Mesendoderm (in vitro differentiated cells): ENCODE measurements at places on chromosomes 3 and 15.
A peak's percentile ranks its signal among the peaks of the same experiment; 100 is the strongest.

GRCh38 chr3:67558426-67558825 lies 96.0 kb downstream of the SUCLG2 start:
- H3K27ac ChIP-seq, result no peak overlapping the region
- H3K4me1 ChIP-seq, result no peaks in the 10 kb centered on the region
- H3K4me3 ChIP-seq, result no peak overlapping the region
- DNase-seq, result no peak

GRCh38 chr3:30241721-30242120 lies 364.7 kb upstream of the TGFBR2 start:
- no peak for DNase-seq
- H3K27ac ChIP-seq, result no peak overlapping the region

GRCh38 chr15:101286471-101287114 lies 8.5 kb downstream of the SNRPA1 start:
- no peak for DNase-seq
- no peak overlapping the region for H3K4me3 ChIP-seq
- H3K27ac ChIP-seq, result no peak overlapping the region
- H3K36me3 ChIP-seq, result peaks cover 5% of the 10 kb centered on the region
- no peaks in the 10 kb centered on the region for H3K4me1 ChIP-seq
- no peaks in the 10 kb centered on the region for H3K27me3 ChIP-seq

GRCh38 chr3:58251631-58252035 lies 14.0 kb downstream of the ABHD6 start:
- H3K27ac ChIP-seq, result no peak overlapping the region
- no peak overlapping the region for H3K4me3 ChIP-seq
- no peaks in the 10 kb centered on the region for H3K27me3 ChIP-seq
- peaks cover 1% of the 10 kb centered on the region for H3K4me1 ChIP-seq

DNA sequence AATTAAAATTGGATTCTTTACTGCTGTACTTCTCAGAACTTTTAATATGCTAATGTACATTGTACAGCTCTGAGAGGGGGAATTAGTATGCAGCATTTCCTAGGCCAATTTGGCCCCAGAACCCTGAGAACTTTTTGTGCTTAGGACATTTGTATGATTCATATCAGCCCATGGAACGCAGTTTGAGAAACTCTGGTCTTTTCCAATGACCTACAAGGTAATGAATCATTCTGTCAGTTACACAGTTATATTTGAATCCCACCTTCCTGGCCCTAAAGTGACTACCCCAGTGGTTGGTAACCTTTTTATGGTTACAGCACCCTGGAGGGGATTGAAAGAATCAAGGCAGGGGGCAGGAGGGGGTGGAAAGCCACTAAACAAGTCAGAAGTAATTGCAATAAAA lies 25.6 kb upstream of the KBTBD12 start:
- H3K4me1 ChIP-seq, result no peaks in the 10 kb centered on the region
- no peak overlapping the region for H3K4me3 ChIP-seq
- no peak for DNase-seq
- no peaks in the 10 kb centered on the region for H3K27me3 ChIP-seq
- no peaks in the 10 kb centered on the region for H3K36me3 ChIP-seq
- H3K27ac ChIP-seq, result no peak overlapping the region

DNA sequence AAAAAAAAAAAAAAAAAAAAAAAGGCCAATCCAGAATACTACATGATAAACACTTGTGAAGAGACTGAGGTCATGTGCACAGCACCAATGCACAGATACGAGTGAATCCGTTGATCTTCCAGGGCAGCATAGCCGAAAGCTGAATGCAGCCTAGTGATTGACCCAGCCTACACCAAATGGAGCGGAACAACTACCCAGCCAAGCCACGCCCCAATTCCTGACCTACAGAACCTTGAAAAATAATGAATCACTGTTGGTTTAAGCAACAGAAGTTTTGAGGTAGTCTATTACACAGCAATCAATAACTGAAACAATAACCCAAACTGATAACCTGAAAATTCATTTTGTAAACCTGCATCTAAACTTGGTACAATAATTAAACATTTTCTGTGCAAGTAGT lies 361.0 kb downstream of the FHIT start:
- no peak overlapping the region for H3K27ac ChIP-seq
- H3K4me3 ChIP-seq, result no peak overlapping the region
- DNase-seq, result no peak
- H3K4me1 ChIP-seq, result no peaks in the 10 kb centered on the region
- H3K27me3 ChIP-seq, result no peaks in the 10 kb centered on the region
- H3K36me3 ChIP-seq, result no peaks in the 10 kb centered on the region

DNA sequence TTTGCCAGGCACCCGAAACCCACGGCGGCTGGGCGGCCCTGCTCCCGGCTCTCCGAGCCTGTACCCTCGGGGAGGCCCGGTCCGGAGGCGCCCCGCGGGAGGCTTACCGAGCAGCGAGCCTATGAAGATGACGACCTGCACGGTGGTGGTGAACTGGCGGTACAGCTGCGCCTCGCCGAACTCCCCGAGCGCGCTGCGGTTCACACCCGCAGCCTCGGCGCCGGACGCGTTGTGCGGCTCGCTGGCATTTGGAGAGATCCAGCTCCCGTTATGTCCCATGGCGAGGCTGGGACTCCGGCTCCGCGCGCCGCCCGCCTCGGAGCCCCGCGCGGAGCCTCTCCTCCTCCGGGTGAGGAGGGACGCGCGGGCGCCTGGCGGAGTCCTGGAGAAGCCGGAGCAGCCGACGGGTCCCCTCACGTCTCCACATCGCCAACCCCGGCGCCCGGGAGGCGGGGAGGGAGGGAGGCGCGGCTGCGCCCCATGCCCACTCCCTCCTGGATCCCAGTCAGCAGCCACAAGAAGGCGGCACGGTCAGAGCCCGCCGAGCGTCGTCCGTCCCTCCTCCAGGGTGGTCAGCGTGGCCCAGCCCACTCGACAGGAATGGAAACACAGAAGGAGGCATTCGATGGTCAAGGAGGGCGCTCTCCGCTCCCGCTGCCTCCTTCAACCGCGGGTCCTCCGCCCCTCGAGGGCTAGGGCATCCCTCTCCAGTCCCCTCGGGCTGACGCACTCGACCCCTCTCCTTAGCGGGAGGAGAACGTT lies at the start of gene GPR176:
Gene GPR176, minus strand, starts transcription at position 519 of the 762 bp plus-strand sequence. Its CDS starts 240 bp downstream, at position 279.
- no peak within 1 kb of the TSS for H3K27ac ChIP-seq
- peak within 1 kb of the TSS; percentile 74 for H3K4me3 ChIP-seq
- no peaks in the 10 kb centered on the region for H3K36me3 ChIP-seq
- no peaks in the 10 kb centered on the region for H3K27me3 ChIP-seq

DNA sequence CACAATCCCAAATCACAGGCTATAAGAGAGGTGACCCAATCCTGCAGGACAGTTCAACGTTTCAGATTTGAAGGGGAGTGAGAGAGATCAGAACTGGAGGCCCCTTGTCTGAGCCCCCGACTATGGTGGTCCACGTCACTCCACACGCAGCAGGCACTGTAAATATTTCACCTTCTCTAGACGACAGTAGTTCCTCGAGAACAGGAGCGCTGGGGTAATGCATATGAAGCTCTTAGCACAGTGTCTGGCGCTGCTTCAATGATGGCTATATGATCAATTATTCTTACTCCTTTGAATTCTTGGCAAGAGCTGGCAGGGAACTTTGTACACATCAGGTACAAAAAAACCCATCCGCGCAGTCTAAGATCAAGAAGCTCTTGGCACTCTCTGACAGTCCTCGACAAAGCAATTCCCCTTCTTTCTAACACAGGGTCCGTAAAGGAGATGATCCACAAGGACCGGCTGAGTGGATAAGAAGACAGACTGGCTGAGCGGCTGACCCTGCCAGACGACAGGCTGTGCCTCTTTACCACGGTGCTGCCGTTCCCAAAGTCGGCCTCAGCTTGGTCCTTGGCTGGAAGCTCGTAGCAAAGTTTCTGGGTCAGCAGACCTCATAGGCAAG lies 522 bp upstream of the NRROS start:
- no peak overlapping the region for H3K27ac ChIP-seq
- DNase-seq, result no peak
- no peaks in the 10 kb centered on the region for H3K36me3 ChIP-seq
- no peak overlapping the region for H3K4me3 ChIP-seq
- H3K27me3 ChIP-seq, result no peaks in the 10 kb centered on the region

GRCh38 chr3:108125550-108126071 lies 34.8 kb upstream of the CD47 start:
- H3K36me3 ChIP-seq, result no peaks in the 10 kb centered on the region
- no peaks in the 10 kb centered on the region for H3K27me3 ChIP-seq
- H3K4me3 ChIP-seq, result no peak overlapping the region

DNA sequence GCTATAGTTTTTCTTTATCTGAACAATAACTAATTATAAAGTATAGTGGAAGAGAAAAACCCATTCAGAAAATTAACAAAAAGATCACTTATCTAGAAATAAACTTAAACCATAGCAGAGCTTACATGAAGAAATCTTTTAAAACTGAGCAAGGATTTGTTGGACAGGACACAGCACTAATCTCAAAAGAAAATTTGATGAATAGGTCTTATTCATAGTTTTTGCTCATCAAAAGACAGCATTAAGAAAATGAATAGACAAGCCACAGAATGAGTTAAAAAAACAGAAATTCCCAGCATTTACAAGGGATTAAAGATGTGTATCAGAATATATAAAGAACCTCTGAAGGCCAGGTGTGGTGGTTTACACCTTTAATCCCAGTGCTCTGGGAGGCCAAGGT lies 29.5 kb downstream of the PIK3CA start:
- no peaks in the 10 kb centered on the region for H3K36me3 ChIP-seq
- H3K4me1 ChIP-seq, result peaks cover 2% of the 10 kb centered on the region
- no peaks in the 10 kb centered on the region for H3K27me3 ChIP-seq
- no peak overlapping the region for H3K4me3 ChIP-seq
- DNase-seq, result no peak

DNA sequence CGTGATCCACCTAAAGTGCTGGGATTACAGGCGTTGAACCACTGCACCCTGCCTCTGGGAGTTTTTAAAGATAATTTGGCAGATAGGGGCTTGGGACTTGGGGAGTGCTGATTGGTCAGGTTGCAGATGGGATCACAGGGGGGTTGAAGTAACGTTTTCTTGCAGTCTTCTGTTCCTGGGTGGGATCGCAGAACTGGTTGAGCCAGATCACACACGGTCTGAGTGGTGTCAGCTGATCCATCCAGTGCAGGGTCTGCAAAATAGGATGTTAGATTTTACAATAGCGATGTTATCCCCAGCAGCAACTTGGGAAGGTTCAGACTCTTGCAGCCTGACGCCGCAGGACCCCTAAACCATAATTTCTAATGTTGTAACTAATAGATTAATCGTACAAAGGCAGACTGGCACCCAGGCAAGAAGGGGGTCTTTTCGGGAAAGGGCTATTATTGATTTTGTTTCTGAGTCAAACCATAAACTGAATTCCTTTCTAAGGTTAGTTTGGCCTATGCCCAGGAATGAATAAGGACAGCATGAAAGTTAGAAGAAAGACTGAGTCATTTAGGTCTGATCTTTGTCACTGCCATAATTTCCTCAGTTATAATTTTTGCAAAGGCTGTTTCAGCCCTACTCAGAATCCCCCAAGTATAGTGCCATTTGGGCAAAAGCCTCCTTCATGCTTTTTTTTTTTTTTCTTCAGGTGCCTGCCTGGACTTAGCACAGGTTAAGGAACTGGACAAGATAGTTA lies 1.5 kb upstream of the CA12 start:
- no peak for DNase-seq
- no peak overlapping the region for H3K27ac ChIP-seq
- H3K4me1 ChIP-seq, result peaks cover 24% of the 10 kb centered on the region

- H3K4me1 ChIP-seq, result peaks cover 8% of the 10 kb centered on the region
- peaks cover 5% of the 10 kb centered on the region for H3K27me3 ChIP-seq
- H3K4me3 ChIP-seq, result no peak overlapping the region
- H3K27ac ChIP-seq, result no peak overlapping the region
- DNase-seq, result no peak
- H3K36me3 ChIP-seq, result no peaks in the 10 kb centered on the region
Observed at GRCh38 chr15:55740359-55740878, 2.5 kb downstream of the PRTG start.

- no peaks in the 10 kb centered on the region for H3K36me3 ChIP-seq
- no peak overlapping the region for H3K27ac ChIP-seq
- H3K4me1 ChIP-seq, result no peaks in the 10 kb centered on the region
- H3K27me3 ChIP-seq, result no peaks in the 10 kb centered on the region
Observed at GRCh38 chr3:55160241-55160983, 232.6 kb upstream of the LRTM1 start.

- no peak overlapping the region for H3K4me3 ChIP-seq
- DNase-seq, result peak; percentile 83
- no peaks in the 10 kb centered on the region for H3K27me3 ChIP-seq
- H3K4me1 ChIP-seq, result peaks cover 21% of the 10 kb centered on the region
- H3K27ac ChIP-seq, result no peak overlapping the region
Observed at GRCh38 chr3:171374661-171375285, 85.4 kb downstream of the TNIK start.

- no peak for DNase-seq
- no peaks in the 10 kb centered on the region for H3K4me1 ChIP-seq
- no peak overlapping the region for H3K4me3 ChIP-seq
Observed at GRCh38 chr3:126512026-126512425, 5.5 kb downstream of the UROC1 start.

DNA sequence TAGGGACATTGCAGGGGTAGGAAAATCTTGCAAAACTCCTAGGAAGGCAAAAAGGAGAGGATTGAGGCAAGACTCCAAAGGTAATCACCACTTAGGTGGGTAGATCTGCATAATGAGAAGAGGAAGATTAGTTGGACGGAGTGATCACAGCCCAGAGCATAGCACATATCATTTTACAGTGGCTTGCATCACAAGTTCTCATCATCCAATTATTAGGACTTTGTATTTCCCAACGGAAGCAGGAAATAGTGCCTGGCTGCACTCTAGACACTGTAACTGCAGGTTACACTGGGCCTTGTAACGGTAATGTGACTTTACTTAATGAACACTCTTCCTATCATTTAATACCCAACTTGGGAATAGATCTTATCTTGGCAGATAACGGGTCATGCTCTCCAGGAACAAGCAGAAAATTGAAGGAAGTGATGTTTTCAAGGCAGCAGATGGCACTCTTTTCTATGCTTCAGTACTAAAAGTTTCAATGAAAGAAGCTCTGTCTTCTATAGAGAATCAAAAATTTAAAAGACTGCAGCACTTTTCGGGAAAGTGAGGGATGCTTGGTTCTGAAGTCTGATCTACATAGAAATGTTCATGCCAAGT lies 101.9 kb upstream of the KCNMB2 start:
- H3K27me3 ChIP-seq, result no peaks in the 10 kb centered on the region
- H3K27ac ChIP-seq, result no peak overlapping the region

DNA sequence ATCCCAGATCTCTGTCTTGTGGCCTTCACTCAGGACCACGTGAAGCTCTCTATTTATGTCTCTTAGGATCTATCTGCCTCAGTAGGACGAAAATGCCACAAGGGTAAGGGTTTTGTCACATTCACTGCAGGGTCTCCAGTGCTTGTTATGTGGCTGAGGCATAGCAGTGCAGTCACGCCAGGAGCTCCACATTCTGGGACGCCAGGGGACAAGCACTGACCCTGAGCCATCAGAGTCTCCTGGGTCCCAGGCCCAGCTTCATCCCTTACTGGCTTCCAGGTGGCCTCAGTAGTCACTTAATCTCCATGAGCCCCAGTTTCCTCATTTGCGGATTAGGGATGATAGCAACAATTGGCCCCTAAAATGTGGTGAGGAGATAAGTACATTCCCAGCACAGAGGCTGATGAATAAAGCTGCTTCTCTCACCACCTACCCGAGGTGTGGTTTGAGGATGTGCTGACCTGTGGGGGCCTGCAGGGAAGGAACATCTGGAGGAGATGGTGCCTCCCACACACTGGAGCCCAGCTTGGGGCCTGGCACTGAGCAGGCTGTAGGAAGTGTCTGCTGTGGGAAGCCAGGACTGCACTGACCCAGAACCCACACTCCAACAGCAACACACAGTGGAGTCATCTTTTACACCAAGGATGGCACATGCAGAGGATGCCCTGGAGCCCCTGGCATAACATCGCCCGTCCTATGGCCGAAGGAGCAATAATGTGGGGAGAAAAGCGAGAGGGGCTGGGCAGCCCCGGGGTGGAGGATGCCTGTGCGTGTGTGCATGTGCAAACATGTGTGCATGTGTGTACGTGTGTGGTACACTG lies 93.2 kb upstream of the IQSEC1 start:
- H3K36me3 ChIP-seq, result no peaks in the 10 kb centered on the region
- H3K4me1 ChIP-seq, result peaks cover 4% of the 10 kb centered on the region
- no peak overlapping the region for H3K4me3 ChIP-seq
- DNase-seq, result no peak
- H3K27ac ChIP-seq, result no peak overlapping the region
